ENCODE measurements at places on chromosomes 2 and 18.

DNA sequence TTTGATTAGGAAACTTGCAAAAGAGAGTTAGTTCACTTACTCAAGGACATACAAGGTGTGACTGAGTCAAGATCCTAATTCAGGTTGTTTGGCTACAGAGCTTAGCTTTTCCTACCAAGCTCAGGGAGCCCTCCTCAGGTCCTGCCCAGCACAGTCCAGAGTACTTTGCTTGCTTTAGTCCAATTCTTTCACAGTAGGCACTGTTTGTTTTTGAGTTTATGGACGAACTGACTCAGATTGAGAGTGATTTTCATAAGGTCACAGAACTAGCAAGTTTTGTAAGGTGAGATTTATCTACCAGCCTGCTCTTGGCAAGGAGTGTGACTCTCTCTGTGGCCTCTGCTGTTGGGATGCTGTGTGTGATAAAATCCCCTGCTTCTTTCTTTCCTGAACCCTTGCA is 310.5 kb downstream of the PTPRM start:
- DNase-seq, result no peak

DNA sequence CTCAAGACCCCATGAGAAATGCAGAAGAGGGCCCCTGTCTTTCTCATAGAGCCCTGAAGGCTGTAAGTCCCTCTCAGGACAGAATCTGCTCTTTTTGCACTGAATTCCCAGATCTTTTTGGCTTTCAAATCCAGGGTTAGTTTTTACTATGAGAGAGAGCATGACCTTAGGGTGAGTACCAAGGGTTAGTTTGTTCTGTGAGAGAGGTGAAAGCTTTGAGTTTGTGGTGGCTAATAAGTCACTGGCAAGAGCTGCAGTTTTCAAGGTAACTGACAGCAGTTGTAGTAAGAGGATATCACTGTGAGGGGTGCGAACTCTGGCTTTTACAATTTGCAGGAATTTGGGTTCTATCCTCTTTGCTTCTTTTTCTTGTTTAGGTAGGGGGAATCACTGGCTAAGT is 248.4 kb upstream of the KCNH7 start:
- no peak for DNase-seq

DNA sequence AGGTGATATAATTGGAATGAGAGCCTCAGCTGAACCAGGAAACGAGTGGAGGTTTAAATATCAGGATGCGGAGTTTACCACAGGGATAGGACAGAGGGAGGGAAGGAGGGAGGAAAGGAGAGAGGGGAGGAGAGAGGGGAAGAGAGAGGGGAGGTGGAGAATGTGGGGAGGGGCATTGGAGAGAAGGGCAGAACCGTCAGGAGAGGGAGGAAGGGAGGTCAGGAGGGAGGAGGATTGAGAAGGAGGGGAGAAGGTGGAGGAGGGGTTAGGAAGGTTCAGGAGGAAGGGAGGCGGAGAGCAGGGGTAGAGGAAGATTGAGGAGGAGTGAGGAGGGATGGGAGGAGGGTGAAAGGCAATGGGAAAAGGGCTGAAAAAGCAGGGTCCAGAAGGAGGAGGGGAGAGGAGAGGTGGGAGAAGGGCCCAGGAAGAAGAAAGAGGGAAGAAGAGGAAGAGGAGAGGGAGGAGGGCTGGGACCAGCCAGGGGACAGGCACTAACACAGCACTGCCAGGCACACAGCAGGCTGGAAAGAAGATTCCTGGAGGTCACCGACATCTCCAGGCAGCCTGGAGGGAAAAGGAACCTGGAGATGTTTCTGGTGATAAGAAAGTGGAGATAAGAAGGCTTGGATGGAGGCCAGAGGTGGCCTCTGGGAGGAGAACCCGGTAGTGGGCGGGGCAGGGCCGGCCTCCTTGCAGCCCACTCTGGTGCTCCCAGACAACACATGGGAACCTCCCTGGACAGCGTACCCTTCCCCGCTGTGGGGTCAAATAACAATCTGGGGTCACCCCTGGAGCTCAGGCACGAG is 176.7 kb upstream of the SMAD2 start:
- DNase-seq, result no peak

DNA sequence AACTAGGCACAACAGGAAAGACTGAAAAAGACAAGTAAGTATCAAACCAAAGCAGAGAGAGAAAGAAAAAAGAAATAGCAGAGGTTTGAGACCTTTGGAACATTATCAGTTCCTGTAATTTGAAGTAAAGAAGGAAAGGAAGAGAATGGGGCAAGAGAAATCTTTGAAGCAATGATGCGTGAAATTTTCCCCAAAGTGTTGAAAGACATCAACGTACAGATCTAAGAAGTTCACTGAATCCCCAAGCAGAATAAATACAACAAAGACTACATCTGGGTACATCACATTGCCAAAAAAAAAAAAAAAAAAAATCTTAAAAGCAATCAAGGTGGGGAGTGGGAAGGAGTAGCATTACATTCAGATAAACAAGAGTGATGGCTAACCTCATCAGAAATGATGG is 6.0 kb upstream of the SLC30A6 start:
- no peak for DNase-seq

DNA sequence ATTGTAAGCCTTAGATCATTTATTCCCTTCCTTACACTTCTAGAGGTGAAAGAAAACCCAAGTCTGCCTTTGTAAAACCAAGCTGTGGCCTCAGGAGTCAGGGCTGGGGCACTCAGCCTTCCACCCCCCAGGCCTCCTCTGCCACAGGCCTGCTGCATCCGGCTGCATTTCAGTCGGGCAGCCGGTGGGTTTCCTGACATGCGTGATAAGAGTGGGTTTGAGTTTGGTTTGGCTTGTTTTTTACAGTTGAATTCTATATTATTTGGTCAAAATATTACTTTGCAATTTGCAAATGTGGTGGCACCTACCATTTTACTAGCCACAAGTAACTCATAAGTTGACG is 42.4 kb downstream of the ADI1 start:
- no peak for DNase-seq

GRCh38 chr2:36408198-36408703 is 52.7 kb downstream of the CRIM1 start:
- DNase-seq, result no peak

GRCh38 chr2:190701586-190701985 is 52.7 kb downstream of the NAB1 start:
- no peak for DNase-seq

DNA sequence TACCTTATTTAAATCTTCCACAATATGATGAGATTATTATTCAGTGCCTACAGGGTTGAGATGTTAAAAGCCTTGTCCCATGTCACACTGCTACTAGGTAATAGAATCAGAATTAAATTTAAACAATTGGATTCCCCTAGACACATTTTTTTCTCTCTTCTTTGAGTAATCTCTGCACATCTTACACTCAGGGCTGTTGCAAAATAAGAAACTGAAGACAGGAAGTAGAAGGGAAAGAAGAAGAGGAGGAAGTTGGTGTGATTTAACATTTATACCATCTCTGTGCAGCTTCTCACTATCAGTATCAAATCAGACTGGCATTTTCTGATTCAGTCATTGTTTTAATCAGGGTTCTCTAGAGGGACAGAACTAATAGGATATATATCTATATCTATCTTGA is 677.6 kb downstream of the IRS1 start:
- no peak for DNase-seq

GRCh38 chr18:24420551-24420950 is 5.9 kb upstream of the IMPACT start:
- DNase-seq, result no peak

DNA sequence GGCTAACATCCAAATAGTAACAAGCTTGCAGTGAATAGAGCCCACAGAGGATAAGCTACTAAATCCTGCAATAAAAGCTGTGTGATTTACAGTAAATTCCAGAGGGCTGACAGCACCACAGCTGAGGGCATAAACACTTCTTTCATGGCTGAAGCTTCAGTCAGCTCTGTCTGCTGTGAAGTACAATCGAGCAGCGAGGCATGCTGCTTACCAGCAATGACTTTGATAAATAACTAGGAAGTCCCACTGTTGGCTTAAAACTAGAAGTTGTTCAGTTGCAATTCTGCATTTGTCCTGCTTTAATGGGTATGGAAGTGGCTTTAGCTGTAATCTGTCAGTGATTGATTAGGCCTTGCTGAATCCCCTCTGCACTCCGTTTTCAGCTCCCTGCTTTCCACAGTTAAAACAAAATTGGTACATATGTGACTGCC is 65.2 kb upstream of the FIGN start:
- no peak for DNase-seq

DNA sequence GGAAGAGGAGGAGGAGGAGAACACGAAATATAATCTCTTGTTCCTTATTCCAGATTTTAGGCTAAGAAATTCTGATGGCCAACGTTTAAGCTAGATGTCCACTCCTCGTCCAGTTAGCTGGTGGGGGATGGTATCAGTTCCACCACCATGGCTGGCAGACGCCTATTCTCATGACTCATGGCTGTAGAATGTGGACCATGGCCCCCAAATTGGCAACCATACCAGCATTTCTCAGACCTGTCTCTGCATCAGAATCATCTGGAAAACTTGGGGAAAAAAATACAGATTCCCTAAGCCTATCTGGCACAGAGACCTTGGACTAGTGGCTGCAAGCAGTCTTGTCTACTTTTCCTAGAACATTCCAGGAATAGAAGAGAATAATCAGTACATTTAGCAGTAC is 267.7 kb upstream of the SIX2 start:
- DNase-seq, result no peak

GRCh38 chr2:113124181-113124961 is 3.0 kb upstream of the IL1RN start:
- DNase-seq, result no peak

- DNase-seq, result no peak
Observed at GRCh38 chr2:150981826-150982225, 279.8 kb downstream of the RBM43 start.

- DNase-seq, result no peak
Observed at GRCh38 chr2:68620772-68621171, 22.6 kb upstream of the PROKR1 start.

GRCh38 chr2:235679471-235679870 is 185.6 kb downstream of the AGAP1 start:
- DNase-seq, result no peak

- DNase-seq, result no peak
Observed at GRCh38 chr2:50018921-50019320, 864.6 kb upstream of the FSHR start.

DNA sequence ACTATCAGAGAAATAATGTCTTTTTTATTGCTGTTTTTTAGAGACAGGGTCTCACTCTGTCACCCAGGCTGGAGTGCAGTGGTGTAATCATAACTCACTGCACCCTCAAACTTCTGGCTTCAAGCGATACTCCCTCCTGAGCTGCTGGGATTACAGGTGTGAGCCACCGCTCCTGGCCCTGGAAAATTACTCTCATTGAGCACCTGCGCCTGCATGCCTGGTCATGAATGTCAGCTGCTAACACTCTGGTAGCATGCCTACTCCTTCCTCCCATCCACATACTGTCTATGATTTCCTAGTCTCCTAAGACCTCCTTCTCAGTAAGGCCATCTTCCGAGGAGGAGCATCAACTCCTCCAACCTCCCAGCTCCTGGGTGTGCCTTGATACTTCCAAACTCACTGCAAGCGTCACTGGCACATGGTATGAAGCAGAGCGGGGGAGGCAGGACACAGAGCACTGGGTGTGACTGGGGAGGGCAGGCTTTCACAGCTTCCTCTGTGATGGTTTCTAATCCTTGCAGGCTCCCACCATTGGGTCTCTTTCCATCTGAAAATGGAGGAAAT is 1.6 kb upstream of the MAP2 start:
- no peak for DNase-seq

DNA sequence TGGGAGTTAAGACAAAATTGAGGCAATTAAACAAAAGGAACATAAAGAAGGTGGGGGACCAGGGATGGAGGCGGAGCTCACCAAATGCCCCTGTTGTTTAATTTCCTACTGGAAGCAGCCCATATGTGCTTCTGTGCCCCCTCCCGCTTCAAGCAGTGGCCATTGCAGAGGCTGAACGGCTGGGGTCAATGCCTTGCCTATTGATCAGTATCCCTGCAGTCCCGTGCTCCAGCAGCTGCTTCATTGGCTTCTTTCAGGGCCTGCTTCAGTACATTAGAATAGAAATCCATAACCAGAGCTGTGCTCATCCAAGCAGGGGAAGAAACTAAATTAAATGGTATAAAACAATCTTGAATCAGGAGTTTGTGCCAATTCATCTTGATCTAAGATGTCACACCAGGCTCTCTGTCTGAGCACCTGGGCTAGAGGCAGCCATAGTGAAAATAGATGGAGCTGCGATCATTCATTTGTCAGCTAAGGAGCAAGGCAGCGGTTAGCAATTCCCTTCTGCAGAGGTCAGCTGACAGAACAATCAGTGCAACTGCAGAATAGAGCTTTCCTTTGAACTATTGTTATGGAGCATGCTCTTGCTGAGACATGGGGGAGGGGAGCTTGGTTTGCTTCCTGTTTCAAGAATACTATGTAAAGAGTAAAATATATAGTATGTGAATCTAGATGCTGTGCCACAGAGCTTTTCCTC is 222.4 kb downstream of the WDR7 start:
- DNase-seq, result no peak

All from T-helper 22 cell (primary cell).